Inflammatory macrophage (primary cell): ENCODE measurements at places on chromosomes 16 and 17.

DNA sequence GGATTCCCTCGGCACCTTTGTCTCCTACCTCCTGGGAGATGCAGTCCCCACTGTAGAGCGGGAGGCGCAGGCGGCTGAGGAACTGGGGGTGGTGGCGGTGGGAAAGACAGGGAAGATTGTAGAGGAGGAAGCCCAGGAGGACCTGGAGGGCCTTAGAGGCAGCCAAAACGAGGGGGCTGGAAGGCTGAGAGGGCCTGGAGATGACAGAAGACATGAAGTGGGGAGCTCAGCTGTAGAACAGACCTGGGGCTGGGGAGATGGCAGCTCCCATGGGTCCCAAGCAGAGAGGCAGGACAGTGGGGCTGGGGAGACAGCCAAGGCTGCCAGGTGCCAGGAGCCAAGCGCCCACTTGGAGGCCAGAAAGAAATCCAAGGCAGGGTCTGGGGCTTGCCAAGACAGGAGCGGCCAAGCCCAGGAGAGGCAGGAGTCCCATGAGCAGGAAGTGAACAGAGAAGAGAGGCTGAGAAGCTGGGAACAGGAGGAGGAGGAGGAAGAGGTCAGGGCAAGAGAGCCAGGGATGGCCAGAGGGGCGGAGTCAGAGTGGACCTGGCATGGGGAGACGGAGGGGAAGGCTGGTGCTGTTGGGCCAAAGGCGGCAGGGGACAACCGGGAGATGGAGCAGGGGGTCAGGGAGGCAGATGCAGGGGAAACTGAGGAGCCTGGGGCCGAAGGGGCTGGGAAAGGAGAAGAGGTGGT is 803 bp downstream of the APOBR start:
- peak; percentile 42 for DNase-seq

GRCh38 chr17:61837175-61838051 is 25.9 kb downstream of the BRIP1 start:
- peak; percentile 72 for DNase-seq

GRCh38 chr16:78209951-78210661 is 110.7 kb downstream of the WWOX start:
- no peak for DNase-seq

DNA sequence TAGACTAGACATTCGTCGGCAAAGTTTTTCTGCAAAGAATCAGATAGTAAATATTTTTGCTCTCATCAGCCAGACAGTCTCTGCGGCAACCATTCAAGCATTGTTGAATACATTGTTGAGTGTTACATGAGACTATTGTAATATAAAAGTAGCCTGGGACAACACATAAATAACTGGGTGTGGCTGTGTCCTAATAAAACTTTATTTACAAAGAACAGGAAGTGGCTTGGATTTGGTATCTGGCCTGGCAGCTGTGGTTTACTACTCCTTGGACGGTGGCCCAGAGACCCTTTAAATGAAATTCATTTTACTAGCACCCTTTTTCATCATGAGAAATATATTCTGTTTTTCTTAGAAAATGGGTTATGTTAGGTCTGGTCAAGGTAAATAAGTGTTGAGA is 297.2 kb downstream of the WWOX start:
- no peak for DNase-seq

DNA sequence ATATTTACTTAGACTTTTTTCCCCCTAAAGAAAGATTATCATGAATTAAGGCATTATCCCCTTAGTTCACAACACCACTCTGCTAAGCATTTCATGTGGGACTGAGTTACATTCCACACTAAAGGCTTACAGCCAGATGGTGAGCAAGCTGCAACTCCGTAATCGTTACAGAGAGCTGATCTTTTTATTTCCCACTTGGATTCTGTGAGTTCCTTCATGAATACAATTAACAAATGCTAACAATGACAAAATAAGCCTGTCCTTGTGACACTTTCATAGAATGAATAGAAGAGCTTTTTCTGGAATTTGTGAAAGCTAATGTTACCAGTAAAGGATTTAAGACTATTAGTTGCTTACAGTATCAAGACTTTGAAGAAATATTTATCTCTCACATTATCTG is 8.7 kb downstream of the OGFOD1 start:
- DNase-seq, result no peak

DNA sequence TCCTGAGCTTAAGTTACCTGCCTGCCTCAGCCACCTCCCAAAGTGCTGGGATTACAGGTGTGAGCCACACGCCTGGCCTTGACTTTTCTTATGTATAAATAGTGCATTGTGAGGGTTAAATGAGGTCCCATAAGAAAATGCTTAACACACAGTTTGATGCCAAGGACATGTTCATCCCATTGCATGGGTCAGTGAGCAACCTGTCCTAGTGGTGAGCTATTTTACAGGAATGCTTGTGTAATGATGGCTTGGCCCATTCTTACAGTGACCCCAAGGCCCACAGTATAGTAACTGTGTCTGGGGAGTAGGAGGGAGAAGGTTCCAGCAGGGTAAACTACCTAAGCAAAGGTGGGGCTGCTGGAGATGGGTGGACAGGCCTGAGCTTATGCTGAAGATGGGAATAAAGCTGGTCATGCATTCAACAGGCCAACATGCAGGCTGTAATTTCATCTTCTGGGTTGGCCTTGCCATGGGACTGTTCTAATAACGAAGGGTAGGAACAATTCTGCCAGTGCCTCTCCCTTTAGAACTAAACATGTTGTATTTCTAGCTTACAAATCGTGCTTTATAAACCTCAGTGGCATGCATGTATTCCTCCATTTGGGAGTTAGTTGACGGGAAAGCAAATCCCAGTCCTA is 6.2 kb downstream of the ACSF2 start:
- no peak for DNase-seq

DNA sequence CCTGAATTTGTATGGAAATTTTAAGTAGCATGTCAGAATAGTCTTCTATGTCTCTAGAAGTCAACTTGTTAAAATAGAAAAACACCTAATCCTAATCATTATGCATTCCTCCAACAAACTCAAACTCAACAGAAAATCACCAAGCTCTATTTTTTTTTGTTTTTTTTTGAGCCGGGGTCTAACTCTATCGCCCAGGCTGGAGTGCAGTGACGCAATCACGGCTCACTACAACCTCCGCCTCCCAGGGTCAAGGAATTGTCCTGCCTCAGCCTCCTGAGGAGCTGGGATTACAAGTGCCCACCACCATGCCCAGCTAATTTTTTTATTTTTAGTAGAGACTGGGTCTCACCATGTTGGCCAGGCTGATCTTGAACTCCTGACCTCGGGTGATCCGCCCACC is 9.8 kb downstream of the TMEM231 start:
- DNase-seq, result no peak

DNA sequence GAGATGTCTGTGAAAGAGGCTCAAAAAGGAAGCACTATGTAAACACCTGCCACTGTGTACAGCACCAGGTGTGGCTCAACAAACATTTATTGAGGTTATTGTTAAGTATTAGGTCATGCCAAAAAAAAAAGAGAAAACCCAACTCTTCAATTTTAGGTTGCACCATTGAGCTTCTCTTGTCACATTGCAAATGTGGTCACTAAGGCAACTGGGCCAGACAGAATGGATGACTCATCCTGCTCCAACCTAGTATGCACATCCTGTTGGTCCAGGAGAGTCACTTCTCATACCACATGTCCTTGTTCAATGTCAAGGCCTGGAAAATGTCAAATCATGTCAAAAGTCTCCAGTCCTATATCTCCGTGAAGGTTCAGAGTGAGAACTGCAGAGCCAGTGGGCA is 25.0 kb downstream of the HOXB1 start:
- DNase-seq, result peak; percentile 62

GRCh38 chr16:10579965-10580882 is at the start of gene EMP2:
EMP2 (minus strand) TSS chr16:10580598; CDS start chr16:10547617, 32,981 bp downstream.
- DNase-seq, result peak; percentile 11

DNA sequence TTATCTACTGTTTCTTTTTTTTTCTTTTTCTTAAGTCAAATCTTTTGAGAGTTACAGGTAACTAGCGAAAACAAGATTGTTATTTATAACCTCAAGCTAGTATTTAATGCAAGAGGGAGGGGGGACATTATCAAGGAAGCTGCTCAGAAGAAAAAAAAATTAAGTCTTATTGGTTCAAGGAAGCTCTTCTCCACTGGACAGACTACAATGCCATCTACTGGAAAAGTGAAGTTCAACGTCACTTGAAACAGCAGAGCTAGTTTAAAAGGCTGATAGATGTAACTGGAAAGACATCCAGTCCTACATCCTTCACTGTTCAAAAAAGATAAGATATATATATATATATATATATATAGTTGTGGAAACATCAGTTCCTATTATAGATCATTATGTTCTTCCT is 418.0 kb upstream of the PSMD7 start:
- peak; percentile 11 for DNase-seq

GRCh38 chr16:80023865-80024264 is 423.3 kb upstream of the MAF start:
- DNase-seq, result no peak

DNA sequence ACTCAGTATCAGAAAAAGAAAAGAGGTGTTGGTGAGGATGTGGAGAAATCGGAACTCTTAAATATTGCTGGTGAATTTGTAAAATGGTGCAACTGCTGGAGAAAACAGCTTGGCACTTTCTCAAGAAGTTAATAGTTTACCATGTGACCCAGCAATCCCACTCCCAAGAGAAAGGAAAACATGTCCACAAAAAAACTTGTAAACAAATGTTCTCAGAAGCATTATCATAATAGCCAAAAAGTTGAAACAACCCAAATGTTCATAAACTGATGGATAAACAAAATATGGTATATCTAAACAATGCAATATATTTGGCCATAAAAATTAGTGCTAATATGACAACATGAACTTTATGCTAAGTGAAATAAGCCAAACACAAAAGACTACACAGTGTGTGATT is 2.6 kb upstream of the MAPK7 start:
- no peak for DNase-seq

DNA sequence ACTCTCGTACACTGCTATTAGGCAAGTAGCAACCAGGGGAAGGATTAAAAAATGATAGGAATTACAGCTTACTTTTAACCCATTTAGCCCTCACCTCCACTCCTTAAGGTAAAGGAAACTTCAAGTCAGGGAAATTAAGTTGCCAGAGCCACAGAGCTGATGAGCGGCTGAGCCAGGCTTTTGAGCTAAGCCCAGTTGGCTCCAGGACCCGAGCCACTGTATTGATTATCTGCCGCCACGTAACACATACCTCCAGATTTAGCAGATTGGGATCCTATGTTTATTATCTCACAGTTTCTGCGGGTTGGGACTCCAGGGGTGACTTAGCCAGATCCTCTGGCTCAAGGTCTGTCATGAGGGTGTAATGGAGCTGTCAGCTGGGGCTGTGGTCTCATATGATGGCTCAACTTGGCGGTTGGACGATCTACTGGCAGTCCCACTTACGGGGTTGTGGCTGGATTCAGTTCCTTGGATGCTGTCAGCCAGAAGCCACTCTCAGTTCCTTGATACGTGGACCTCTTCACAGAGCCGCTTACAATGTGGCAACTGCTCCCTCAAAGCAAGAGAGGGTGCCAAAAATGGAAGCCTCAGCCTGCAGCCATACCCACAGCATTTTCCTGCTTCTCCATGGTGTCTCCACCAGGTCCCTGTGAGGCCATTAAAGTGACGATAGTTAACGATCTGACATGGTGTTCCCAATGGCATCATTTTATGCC is 57.3 kb downstream of the TMEM186 start:
- no peak for DNase-seq

DNA sequence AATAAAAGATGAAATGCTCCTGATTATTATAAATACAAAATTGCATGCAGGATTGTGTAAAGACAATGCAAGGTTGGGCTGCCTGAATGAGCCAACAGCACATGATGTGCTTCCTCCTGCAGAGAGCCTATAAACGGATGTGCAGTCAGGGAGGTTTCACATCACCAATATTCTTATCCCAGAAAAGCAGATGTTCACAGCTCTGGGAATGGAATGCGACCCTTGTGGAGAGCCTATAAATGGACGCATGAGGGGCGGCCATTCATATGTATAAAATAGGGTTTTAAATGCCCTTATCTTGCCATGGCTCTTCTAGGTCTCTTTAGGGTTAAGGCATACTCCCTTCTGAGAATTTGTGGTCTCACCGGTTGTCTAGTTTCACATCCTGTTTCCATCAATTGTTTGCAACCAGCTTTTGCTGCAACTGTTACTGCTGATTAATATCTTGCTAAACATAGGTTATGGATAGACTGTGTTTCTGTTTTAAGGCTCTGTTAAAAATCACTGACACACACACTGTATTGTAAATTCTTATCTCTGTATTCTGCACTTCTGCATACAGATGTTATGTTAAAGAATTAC is 31.9 kb downstream of the SLFN11 start:
- DNase-seq, result peak; percentile 88

- peak; percentile 48 for DNase-seq
These were observed 1.1 kb downstream of the SPECC1 start for GRCh38 chr17:20010099-20010863.

DNA sequence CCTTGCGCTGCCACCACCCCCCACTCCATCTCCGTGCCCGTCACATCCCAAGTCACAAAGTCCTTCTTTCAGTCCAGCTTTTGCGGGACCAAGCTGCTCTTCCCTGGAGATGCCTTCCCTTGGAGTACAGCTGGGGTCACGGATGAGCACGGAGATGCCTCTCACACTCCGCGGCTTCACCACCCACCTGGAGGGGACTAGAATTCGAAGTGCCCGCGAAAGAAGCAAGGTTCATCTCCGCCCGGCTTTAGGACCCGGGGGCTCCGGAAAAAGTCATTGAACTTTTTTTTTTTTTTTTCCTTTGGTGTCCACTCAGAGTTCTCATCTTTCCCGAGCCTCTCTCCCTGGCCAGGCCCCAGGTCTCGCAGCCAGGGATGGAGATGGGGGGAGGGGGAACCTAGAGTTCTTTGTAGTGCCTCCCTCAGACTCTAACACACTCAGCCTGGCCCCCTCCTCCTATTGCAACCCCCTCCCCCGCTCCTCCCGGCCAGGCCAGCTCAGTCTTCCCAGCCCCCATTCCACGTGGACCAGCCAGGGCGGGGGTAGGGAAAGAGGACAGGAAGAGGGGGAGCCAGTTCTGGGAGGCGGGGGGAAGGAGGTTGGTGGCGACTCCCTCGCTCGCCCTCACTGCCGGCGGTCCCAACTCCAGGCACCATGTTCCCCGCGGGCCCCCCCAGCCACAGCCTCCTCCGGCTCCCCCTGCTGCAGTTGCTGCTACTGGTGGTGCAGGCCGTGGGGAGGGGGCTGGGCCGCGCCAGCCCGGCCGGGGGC is at the start of gene FKBP10:
Gene FKBP10, plus strand, starts transcription at position 624 of the 771 bp plus-strand sequence. Its CDS starts 31 bp downstream, at position 655.
- DNase-seq, result no peak

DNA sequence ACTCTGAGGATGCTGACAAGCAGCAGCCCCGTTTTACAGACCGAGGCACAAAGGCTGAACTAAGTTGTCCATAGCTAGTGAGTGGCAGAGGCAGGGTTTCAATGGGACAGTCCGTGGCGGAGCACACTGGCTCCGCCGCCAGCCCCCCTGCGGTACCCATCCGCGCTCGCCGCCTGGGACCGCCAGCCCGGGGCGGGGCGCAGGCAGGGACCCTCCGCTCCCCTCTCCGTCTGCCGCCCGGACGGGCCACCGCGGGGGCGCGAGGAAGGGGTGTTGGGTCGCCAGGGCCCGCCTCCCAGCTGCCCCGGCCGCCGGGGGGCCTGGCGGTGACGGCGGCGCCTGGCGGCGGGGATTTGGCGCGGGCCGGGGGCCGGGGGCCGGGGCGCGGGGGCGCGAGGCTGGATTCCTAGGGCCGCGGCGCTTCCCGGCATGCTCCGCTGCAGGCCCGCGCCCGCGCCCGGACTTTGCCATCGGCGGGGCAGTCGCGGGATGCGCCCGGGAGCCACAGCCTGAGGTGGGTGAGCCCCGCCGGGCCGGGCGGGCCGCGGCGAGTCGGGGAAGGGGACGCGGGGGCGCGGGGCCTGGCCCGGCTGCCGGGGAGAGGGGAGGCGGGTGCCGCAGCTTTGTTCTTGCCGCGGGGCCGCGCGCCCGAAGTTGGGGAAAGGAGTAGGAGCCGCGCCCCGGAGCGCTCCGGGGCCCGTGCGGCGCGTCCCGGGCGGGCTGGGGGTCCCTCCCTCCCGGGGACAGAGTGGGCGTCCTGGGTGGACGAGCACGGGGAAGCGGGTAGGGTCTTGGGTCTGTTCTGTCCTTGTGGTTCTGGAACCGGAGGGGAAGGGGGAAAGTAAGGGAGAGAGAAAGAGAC is at the start of gene TMEM98:
Gene TMEM98, plus strand, starts transcription at position 430 of the 862 bp plus-strand sequence. CDS start 3,376 bp downstream, outside the sequence.
- DNase-seq, result no peak
